HepG2 (cell line): ENCODE measurements at places on chromosomes 13 and 19.
A peak's percentile ranks its signal among the peaks of the same experiment; 100 is the strongest.

DNA sequence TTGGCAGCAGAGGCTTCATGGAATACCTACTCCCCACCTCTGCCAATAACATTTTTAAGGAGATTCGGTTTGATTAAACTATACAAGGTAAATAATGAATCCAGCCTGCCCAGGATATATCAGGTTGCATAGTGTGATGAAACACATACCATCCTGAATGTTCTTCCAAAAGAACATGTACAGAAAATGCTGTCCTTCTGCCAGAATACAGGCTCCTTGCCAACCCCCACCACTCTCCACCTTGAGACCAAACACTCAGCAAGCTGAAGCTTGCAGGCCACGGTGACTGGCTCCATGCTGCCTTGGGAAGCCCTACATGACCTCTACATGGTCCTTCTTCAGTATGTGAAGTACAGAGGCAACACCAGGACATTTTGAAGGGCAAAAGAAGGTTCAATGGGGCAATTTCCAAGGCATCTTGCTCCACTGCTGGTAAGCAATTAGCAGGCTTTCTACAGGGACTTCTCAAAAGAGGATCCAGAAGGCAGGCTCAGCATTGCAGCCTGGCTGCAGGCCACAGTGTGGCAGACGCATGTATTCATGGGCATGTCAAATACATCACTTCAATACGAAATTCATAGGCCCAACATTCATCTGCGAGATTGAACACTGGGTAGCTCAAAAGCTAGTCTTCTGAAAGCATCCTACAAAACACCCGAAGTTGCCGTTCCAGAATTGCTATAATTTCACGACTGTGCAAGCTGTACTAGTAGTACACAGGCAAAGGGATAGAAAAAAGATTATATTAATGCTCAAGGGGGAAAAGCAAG is 62.4 kb upstream of the SERP2 start:
- no peak for DNase-seq

DNA sequence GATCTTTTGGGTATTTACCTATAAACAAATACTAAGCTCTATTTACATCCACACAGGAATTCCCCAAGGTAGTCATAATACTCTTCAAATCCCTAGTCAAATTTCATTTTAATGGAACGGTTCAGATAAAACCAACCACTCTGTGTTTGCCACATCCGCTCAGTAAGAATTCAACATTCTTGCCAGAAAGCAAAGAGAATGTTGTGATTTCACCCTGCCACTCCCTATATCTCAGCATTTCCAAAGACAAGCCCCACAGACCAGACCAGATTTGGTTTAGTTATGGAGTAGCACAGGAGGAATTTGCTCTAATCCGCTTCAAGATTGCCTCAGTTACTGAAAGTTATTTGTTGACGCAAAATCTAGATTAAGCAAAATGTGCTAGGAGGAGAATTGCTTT is 105.6 kb upstream of the SERP2 start:
- DNase-seq: no peak

GRCh38 chr19:48393559-48394330 is at the start of gene GRIN2D:
Gene GRIN2D, plus strand, starts transcription at chr19:48393668. Its CDS starts 4,725 bp downstream, at chr19:48398393.
- no peak for DNase-seq

- peak; percentile 20 for DNase-seq
Measured at GRCh38 chr13:96958286-96958891, 35.9 kb downstream of the OXGR1 start.

- no peak for DNase-seq
Measured at GRCh38 chr13:99022941-99023340, 45.1 kb upstream of the DOCK9 start.

- peak; percentile 29 for DNase-seq
Measured at GRCh38 chr19:18109733-18110608, 12.4 kb downstream of the MAST3 start.

- no peak for DNase-seq
Measured at GRCh38 chr13:28306325-28306724, 168.0 kb downstream of the PAN3 start.

GRCh38 chr19:35291916-35292315 is at the start of gene MAG:
Gene MAG, plus strand, starts transcription at chr19:35292161. Its CDS starts 3,248 bp downstream, at chr19:35295409.
- no peak for DNase-seq

DNA sequence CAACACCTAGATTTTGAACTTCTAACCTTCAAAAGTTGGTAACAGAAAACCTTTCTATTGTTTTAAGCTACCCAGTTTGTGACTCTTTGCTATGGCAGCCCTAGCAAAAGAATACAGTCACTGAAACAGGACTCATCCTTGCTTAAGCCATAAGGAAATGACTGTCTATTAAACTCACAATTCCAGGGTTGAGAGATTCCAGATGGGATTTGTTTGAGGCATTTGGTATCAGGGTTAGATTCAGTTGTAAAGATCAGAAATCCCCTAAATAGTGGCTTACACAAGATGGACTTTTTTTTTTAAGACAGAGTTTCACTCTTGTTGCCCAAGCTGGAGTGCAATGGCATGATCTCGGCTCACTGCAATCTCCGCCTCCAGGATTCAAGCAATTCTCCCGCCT is 41.1 kb upstream of the RGCC start:
- DNase-seq: no peak

DNA sequence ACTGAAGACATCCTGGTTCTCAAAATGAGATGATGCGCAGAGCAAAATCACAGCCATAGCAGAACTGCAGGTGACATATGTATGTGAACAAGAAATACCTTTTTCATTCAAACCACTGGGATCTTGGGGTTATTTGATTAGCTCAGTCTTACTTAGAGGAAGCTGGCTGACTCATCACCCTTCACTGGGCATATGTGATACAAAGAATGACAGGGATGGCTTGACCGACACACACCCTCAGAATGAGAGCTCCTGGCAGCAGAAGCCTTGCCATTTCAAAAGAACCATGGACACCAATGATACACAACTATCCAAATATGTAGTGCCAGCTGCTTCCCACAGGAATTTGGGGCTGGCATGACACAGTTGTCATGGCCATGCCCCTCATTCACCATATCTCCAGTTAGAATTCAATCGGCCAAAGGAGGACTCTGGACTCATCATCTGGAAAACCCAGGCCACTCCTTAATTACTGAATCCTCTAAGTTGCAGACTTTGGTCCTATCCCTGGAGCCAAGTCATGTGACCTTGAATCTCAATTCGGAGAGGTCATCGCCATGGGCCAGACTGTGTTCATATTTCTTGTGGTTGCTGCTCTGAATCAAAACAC is 115.8 kb downstream of the KATNAL1 start:
- DNase-seq: no peak

- DNase-seq: no peak
Measured at GRCh38 chr13:46754812-46755211, 42.1 kb downstream of the ESD start.

- DNase-seq: no peak
Measured at GRCh38 chr19:4425537-4425936, 23.1 kb downstream of the CHAF1A start.

DNA sequence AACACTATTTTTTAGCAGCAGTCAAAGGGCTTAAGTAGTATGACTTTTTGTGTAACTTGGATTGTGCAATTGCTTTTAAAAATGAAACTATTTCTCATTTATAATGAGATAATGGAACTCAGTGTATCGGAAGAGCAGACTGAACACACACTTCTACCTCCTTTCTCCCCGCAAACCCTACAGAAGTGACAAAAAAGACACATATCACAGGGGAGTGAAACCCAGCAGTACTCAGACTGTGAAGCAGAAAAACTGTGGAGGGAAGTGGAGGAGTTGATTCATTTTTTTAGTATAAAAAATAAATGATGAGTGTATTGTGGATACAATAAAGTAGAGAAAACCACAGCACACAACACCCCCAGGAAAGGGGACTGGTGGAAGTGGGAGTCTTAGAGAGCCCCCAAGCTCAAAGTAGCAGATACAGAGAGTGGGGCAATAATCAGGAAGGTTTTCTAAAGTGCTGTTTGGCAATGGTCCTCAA is 9.7 kb downstream of the LPAR6 start:
- no peak for DNase-seq

GRCh38 chr19:37867831-37868230 is 38.6 kb downstream of the WDR87 start:
- DNase-seq: no peak

DNA sequence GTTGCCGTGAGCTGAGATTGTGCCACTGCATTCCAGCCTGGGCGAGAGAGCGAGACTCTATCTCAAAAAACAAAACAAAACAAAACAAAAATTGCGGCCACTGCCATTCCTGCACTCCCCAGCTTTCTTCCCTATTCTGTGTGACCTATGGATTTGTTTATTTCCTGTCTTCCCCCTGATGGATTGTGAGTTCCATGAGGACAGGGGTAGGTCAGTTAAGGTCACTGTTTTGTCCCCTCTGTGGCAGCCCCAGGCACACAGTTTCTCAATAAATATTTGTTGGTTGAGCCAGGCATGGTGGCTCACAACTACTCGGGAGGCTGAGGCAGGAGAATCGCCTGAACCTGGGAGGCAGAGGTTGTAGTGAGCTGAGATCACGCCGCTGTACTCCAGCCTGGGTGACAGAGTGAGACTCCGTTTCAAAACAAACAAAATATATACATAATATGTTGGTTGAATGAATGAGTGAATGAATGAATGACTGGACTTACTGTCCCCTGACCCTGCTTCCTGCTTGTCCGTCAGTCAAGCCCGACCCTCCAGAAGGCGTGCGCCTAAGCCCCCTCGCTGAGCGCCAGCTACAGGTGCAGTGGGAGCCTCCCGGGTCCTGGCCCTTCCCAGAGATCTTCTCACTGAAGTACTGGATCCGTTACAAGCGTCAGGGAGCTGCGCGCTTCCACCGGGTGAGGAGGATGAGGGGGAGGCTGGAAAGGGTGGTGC is 5.0 kb downstream of the EBI3 start:
- DNase-seq: peak; percentile 62

DNA sequence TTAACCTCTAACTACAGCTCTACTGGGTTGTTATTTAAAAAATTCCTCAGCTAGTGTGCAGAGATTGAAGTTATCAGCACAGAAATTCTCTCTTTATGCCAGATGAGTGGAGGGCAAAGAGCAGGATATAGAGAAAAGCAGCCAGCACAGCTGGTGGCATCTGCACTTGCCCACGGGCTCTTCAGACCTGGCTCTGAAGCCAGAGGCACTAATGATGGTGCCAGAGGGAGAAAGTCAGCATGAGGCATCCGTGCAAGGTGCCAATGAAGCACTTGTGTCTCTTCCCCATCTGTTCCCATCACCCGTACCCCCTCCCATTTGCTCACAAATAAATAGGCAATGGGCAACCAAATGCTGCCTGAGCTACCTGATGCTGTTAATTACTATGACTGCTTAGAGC is 138.9 kb downstream of the OLFM4 start:
- DNase-seq: no peak

DNA sequence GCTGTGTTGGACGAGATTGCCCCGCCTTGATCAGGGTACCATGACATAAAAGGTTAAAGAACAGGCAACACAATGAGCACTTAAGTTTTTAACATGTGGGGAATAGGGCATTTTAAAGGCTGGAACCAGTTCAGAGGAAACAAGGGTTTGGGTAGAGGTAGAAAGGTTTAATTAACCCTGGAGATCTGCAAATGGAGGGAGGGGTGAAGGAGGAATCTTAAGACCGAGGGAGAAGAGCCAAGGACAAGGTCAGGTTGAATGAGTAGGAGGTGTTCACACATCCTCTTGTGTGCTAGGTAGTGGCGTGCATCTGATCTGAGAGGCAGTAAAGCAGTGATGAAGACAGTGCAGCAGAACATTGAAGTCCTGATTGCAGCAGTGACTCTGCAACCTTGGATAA is 28.5 kb downstream of the SKA3 start:
- no peak for DNase-seq
